ENCODE measurements at places on chromosomes 5 and 9. TPM values are rescaled to one million over a fixed set of nuclear protein-coding genes. Genes with fewer than 3 reads are reported as not detected.

Gene DNAH5
- polyA plus RNA-seq: 2.4 TPM

Gene PAPPA
- polyA plus RNA-seq: 4.2 TPM

Gene IL9
- polyA plus RNA-seq: not detected

Gene PCDHGA4
- polyA plus RNA-seq: 2.3 TPM

Gene CCL19
- polyA plus RNA-seq: 0.38 TPM

Gene NUTM2G
- polyA plus RNA-seq: 0.72 TPM

Gene WHRN
- polyA plus RNA-seq: 8.8 TPM

Gene PAEP
- not detected for polyA plus RNA-seq

Data from left renal pelvis (tissue), 4 donors.